ENCODE measurements at places on chromosomes 13 and 19.

DNA sequence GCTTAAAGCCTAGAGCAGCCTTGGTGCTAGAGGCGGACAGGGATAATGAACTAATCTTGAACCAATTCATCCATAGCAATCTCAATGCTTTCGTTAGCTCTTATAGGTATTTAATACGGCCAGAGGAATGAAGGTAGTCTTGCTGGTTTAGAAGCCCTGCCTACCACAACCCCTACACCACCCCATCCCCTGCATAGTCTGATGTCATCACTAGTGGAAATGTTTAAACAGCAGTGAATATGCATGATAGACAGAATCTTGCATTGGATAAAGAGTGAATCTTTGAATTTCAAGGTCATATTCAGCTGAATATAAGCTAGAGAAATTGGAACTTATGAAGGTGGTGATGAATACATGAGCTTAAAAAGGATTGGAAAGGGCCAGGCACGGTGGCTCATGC lies 321.9 kb downstream of the ITGBL1 start:
- no peak for DNase-seq

DNA sequence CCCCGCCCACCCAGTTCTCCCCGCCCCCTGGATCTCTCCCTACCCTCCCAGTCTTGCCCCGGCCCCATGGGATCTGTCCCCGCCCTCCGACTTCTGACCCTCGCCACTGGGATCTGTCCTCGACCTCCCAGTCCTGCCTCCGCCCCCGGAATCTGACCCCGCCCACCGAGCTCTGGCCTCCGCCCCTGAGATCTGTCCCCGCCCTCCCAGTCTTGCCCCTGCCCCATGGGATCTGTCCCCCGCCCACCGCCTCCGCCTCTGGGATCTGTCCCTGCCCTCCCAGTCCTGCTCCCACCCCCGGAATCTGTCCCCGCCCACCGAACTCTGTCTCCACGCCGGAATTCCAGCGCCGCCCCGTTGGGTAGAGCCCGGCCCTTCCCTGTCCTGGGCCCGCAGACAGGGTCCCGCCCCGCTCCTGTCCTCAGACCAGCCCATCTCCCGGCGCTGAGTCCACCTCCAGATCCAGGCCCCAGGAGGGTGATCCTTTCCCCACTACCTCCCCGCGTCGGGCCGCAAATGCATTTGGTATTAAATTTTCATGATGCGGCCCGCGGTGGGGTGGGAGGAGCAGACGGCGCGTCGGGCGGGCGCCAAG lies 1.5 kb upstream of the SLC17A7 start:
- DNase-seq, result peak; percentile 69

- no peak for DNase-seq
Observed at GRCh38 chr19:47854459-47854858, 4.6 kb upstream of the TPRX2 start.

DNA sequence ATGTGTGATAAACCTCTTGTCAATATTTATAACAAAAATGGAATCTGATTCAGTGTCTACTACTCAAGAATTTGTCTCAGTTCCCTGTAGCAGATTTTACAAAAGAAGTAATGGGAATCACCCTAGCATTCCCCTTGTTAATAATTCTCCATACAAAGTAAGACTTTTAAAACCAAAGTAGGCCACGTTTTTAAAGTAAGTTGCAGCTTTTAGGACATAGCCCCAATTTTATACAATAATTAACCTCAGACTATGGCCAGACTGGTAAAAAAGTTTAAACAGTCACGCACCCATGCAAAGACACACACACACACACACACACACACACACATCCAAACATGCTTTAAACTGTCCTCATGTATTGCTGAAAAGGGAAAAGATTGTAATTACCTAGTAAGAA lies 589.9 kb downstream of the PCDH9 start:
- DNase-seq, result no peak

DNA sequence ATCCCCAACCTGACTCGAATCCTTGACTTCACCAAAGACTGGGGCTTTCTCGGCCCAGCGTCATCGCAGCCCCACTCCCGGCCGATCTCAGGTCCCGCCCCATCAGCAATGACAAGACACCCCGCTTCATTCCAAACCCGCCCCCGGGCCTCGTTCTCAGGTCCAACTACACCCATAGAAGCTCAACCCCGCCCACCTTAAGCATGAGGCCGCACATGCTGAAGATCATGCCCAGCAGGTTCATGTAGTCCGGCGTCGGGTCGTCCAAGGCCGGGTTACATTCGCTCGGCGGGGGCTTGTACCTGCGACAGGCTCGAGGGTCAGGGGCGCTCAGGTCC lies 2.3 kb downstream of the WDR83 start:
- DNase-seq, result peak; percentile 74

DNA sequence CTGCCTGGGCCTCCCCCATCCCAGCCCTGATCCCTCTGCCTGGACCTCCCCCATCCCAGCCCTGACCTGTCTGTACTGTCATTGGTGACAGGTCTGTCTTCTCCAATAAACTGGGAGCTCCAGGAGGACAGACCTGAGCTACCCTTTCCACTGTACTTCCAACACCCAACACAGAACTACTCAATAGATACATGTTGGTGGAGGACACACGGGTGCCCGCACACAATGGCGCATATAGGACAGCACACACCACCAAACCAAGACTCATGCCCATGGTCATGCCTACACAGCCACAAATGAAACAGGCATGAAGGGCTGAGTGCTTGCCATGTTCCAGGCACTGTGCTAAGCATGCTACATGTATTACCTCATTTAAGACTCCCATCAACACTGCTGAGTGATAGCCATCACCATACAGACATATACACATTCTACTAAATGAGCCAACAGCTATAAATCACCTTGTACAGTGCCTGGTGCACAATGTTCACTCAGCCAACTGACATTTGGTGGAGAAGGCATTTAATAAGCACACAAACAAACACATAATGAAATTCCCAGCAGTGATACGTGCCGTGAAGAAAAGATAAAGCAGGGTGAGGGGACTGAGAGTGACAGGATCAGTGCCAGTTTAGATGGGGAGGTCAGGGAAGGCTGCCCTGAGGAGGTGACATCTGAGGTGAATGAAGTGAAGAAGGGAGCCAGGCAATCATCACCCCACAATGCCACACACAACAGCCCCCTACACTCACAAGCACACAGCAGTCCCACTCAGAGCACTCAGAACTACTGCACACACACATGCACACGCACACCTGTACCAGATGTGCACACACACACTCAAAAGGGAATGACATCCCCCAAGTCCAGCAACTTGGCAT lies 857 bp downstream of the POU2F2 start:
- no peak for DNase-seq

- DNase-seq, result no peak
Observed at GRCh38 chr13:73952648-73953047, 181.6 kb downstream of the KLF12 start.

DNA sequence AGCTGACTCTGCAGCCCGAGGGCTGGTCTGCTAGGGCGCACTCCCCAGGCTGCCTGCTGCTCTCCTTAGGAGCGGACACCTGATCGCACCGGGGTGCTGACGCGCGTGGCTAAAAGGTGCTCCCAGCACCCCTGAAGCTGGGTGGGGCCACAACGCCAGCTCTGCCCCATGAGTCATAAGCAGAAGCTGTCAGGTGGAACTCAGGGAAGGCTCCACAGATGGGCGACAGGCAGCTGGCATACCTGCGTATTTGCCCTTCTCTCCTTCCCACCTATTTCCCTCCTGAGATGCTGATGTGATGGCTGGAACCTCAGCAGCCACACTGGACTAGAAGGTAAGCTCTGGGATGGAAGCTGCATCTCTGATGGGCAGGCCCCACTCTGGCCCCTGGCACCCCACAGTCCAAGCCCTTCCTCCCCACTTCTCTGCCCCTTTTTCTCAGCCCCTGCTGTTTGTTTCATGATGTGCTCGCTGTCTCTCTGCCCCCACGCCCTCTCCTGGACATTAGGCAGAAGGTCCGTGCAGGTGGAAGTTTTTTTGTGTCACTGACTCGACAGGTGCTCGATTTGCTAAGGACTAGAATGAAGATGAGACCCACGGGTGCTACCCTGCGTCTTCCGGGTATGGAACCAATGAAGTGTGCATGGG lies 30.3 kb upstream of the CACTIN start:
- DNase-seq, result no peak

DNA sequence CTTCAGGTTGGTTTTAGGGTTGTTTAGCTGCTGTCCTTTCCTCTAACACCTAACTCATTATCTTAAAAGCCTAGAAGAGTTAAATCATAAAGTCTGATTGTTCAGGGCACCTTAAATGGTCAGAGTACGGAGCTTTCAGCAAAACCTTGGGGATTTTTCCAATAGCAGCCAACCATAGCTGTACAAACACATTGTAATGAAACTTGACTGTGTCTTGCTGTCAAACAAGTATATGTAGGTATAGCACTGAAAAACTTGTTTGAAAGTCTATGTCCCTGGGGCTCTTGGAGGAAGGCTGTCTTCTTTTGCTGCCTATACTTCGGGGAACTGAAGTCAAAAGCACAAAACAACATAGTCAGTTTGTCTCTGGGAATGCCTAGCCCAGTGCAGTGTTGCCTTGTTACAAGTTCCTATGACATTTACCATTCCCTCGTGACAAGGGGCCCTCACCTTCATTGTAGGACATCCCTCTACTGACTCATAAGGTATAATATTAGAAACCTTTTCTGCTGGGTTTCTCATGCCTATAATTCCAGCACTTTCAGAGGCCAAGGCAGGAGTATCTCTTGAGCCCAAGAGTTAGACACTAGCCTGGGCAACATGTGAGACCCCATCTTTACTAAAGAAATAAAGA lies 474.5 kb upstream of the NBEA start:
- DNase-seq, result no peak

- no peak for DNase-seq
Observed at GRCh38 chr13:31749929-31750328, 10.6 kb downstream of the RXFP2 start.

DNA sequence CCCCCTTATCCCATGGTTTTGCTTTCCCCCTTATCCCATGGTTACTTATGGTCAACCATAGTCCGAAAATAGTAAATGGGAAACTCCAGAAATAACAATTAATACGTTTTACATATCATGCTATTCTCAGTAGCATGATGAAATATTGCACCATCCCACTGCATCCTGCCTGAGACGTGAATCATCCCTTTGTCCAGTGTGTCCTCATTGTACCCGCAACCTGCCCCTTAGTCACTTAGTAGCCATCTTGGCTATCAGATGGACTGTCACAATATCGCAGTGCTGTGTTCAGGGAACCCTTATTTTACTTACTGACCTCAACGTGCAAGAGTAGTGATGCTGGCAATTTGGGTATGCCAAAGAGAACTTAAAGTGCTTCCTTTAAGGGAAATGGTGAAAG lies 10.5 kb upstream of the NBEA start:
- DNase-seq, result no peak

DNA sequence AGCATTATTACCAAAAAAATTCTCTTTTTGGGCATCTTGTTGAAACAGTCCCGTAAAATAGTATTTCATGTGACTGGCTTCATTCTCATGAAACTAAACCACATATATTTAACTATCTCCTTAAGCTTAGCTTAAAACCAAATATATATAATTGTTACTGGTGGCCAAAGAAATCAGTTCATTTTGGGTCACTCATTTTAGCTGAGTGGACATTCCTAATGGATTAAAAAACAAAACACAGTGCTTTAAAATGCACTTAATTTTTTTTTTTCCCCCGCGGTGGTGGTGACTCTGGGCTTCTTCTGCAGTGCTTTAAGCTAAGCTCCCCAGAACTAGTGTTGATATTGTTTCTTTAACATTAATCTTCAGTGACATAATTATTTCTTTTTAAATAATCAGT lies 540.1 kb downstream of the GPC6 start:
- DNase-seq, result no peak

DNA sequence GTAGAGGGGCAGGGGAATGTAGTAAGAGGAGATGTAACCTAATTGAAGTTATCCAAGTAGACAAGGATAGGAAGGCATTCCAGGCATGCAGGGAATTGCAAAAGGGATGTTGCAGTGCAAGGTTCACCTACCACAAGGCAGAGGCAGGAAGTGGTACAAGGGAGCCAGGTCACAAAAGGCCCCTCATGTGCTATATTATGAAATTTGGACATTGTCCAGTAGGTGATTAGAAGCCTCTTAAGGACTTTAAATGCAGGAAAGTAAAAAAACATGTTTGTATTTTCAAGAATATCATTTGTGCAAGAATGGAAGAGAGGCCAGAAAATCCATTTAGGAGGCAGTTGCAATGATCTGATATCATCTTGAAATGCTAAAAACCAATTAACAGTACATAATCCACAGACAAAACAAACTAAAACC lies 111.4 kb downstream of the FRY start:
- no peak for DNase-seq

DNA sequence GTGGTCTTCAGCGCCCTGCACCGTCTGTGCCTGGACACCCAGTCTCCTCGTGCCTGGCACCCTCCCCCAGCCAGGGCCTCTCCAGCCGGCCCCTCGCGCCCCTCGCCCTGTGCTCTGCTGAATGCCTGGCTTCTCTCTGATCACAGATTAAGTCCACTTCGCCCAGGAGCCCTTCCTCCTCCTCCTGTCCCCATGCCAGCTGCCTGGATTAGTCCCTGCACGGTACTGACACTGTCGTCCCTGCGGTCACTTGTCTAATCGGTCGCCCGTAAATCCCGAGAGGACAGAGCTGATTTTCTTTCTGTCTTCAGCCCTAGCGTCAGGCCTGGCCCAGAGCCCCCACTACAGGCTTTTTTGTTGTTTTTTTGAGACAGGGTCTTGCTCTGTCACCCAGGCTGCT lies 6.6 kb downstream of the THOP1 start:
- no peak for DNase-seq

- no peak for DNase-seq
Observed at GRCh38 chr19:1370579-1371361, 12.9 kb upstream of the NDUFS7 start.

GRCh38 chr19:39514840-39515550 lies at the start of gene SELENOV:
SELENOV (plus strand) TSS chr19:39515139; CDS start chr19:39515213, 74 bp downstream.
- DNase-seq, result no peak

DNA sequence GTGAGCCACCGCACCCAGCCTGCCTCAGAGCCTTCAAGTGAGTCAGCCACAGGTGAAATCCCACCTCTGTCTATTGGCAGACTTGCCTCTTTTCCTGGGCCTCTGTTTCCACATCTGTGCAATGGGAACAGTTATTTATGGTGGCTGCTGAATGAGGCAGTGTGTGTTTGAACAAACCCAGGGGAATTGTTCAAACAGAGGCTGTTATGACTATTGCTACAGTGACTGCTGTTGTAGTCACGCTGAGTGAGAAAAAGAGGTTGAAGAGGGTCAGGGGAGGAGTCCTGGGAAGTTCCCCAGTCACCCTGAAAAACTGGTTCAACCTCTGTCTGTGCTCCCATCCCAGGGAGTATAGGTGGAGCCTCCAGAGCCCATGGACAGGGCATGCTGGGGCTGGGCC lies at the start of gene CEACAM19:
CEACAM19 (plus strand) TSS at position 83 of the 400 bp plus-strand sequence. CDS start 450 bp downstream, outside the sequence.
- DNase-seq, result no peak

DNA sequence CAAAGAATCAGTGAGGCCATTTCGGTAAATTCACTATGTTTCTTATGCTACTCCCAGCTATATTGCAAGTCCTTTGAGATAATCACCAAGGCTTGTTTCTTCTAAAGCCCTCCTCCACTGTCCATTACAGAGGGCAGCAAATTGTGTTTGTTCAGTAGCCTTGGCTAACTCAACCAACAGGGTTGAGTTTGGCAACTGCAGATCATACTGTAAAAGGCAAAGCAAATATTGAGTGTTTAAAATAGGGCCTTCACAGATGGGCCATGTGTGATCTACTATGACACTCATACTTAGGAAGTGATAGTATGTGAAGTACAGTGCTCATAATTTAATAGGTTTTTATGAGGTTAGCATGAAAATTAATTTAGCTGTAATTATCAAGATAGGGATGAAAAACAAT lies 171.3 kb downstream of the DACH1 start:
- DNase-seq, result no peak

GRCh38 chr19:10690341-10690781 lies 10.9 kb upstream of the QTRT1 start:
- DNase-seq, result no peak

Measured in stimulated activated CD4-positive, alpha-beta T cell treated with anti-CD3 and anti-CD28 coated beads, Interleukin-1b, Interleukin-23, amount 100 ng/mL, for 48 hours (primary cell).